ENCODE measurements at places on chromosomes 7 and 10.

GRCh38 chr10:111126077-111126476 lies 49.2 kb downstream of the ADRA2A start:
- no peak for DNase-seq

GRCh38 chr7:36599645-36600313 lies 124.5 kb downstream of the AOAH start:
- no peak for DNase-seq

GRCh38 chr10:21265622-21266021 lies 259.9 kb downstream of the SKIDA1 start:
- no peak for DNase-seq

GRCh38 chr10:59397961-59398360 lies 35.6 kb upstream of the FAM13C start:
- DNase-seq, result no peak

DNA sequence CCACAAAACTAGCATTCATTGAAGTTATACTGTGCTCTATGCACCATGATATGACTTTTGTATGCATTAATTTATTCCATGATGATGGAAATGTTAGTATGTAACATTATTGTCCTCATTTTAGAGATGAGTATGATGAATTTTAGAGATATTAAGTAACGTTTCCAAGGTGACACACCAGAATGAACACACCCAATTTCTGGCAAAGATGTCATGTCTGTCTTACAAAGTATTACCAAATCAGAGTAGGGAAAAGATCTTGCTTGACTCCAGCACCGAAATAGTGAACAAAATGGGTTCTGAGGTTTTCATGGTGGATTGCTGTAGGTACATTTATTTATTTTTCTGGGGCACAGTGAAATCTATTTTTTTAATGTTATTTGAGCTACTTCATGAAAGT lies 33.8 kb upstream of the COL1A2 start:
- DNase-seq, result no peak

GRCh38 chr7:116528008-116528789 lies 3.4 kb downstream of the CAV1 start:
- no peak for DNase-seq

DNA sequence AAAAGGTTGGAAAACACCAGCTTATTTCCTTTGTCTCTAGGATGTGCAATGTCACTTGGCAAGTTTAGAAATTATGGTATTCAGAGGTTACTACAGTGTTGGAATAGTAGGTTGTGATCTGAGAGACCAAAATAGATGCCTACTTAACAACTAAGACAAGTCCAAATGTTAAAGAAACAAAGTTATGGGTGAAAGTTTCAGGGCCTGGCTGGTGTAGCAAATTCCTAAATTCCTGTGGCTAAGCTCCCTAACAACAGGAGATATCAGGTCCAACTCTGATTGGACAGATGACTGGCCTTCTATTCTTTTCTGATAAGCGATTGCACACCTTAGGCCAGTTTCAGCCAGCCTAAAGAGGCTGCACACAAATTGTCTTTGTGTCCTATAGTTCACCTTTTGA lies 873.5 kb downstream of the REEP3 start:
- DNase-seq, result no peak

- DNase-seq, result no peak
Observed at GRCh38 chr10:89114846-89115625, 92.1 kb downstream of the CH25H start.

DNA sequence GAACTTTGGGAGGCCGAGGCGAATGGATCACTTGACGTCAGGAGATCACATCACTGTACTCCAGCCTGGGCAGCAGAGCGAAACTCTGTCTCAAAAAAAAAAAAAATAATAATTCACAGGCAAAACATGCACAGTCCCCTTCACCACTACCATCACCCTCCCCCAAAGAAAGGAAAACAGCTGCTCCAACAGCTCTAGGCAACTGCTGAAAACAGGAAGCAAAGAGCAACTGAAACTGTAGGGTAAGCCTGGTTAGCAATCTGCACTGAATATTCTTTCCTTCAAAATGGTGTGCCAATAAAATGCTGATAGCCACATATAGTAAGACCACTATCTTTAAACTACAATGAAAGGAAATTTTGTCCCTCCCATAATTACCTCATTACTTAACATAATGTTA lies 11.8 kb downstream of the NT5C2 start:
- no peak for DNase-seq

GRCh38 chr7:155482511-155483183 lies 24.7 kb downstream of the EN2 start:
- no peak for DNase-seq

- DNase-seq, result no peak
Observed at GRCh38 chr10:97916586-97916985, 66.9 kb downstream of the GOLGA7B start.

GRCh38 chr7:44046321-44047061 lies 2.0 kb downstream of the DBNL start:
- no peak for DNase-seq

DNA sequence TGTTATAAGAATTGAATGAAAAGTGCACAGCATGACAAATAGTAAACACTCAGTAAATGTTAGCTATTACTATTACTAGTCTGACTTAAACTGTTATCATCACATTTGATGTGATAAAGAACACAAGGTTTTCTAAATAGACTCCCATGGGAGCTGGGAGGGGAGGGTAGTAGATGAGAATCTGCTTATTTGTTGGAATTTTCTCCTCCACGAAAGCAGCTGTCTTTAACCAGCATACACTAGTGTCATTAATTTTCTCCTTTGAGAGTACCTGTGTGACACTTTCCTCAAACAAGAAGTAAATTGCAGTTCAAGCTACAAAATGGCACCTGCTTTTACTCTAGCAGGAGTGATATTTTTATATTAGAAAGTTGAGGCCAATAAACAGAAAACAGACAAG lies 200.1 kb downstream of the SKAP2 start:
- no peak for DNase-seq

DNA sequence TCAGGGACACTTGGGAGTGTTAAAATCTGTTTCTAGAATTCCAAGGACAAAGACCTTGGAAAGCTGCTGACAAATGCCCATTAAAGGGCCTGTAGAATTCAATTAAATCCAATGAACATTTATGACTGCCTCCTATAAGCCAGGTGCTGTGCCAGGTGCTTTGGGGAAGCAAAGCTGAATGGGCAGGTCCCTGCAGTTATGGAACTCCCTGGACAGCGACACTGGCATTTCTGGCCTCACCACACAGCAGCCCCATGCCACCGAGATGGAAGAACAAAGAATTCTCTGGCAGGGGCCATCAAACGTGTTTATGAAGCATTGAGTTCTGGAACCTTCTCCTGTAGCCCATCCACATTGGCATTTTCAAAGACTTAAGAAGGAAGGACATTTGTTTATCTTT lies 45.6 kb upstream of the LOXL4 start:
- DNase-seq, result no peak

GRCh38 chr7:99767662-99768061 lies 16.3 kb downstream of the CYP3A4 start:
- DNase-seq, result no peak

DNA sequence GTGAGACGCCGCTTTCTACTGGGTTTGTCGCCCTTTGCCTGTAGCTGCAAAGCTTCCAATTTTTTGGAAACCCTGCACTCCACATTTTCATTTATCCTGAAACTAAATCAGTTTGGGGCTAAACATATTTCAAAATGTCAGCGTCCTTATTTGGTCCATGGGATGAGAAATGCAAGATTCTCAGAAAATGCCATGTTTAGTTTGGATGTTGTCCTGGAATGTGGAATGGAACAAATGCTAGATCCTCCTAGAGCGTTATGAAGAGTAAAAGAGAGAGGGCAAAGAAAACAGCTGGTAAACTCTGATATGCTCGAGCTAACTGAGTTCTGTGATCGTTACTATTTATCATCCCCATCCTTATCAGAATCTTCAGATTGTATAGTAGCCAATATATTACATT lies 236.9 kb downstream of the KLF6 start:
- no peak for DNase-seq

GRCh38 chr7:29444267-29444666 lies 119.4 kb upstream of the PRR15 start:
- DNase-seq, result no peak

DNA sequence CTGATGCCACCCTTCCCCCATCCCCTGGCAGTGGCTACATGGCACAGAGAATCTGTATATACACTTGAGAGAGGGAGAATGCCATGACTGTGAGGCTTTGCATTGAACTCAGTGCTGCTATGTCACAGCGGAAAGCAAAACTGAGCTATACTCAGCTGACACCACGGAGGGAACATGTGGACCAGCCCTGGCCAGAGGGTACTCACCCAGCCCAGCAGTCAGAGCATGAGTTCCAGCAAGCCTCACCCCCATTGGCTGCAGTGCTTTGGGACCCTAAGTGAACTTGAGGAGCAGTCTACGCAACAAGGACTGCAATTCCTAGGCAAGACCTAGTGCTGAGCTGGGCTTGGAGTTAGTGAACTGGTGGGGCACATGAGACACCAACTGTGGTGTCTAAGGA lies 10.3 kb upstream of the AOC1 start:
- no peak for DNase-seq

GRCh38 chr10:125296598-125296997 lies 136.2 kb upstream of the CTBP2 start:
- no peak for DNase-seq
